ENCODE measurements at places on chromosomes 1 and 21. TPM values are rescaled to one million over a fixed set of nuclear protein-coding genes. Genes with fewer than 3 reads are reported as not detected.

Gene S100A10
- 161 TPM for total RNA-seq

Gene ASAP3
- 70.3 TPM for total RNA-seq

Gene LCE2B
- total RNA-seq, result not detected

Gene CLCA1
- 0.11 TPM for total RNA-seq

Gene LCE3E
- total RNA-seq, result not detected

Gene HIPK1
- 53.9 TPM for total RNA-seq

Gene HTR6
- 1.2 TPM for total RNA-seq

Gene LDLRAD1
- 0.09 TPM for total RNA-seq

Gene OR2L3
- not detected for total RNA-seq

Gene NVL
- 32.8 TPM for total RNA-seq

Gene FOXO6
- total RNA-seq, result 7.0 TPM

Gene NCAM2
- 0.64 TPM for total RNA-seq

Gene PODN
- 0.23 TPM for total RNA-seq

Gene CFAP74
- 0.39 TPM for total RNA-seq

GRCh38 chr1:11374748-11375110 is 101.7 kb downstream of the UBIAD1 start:
- DNase-seq, result no peak

GRCh38 chr1:174005032-174005431 is 17.1 kb downstream of the RC3H1 start:
- no peak for DNase-seq

DNA sequence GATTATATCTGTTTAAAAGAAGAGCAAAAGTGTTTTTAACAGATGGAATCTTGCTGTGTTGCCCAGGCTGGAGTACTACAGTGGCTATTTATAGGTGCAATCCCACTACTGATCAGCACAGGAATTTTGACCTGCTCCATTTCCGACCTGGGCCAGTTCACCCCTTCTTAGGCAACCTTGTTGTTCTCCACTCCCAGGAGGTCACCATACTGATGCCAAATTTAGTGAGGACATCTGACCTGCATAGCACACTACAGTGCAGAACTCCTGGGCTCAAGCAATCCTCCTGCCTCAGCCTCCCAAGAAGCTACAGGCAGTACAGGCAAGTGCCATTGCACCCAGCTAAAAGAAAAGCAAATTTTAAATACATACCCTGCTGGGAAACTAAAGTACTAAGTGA is 11.3 kb upstream of the NUP210L start:
- DNase-seq, result no peak

DNA sequence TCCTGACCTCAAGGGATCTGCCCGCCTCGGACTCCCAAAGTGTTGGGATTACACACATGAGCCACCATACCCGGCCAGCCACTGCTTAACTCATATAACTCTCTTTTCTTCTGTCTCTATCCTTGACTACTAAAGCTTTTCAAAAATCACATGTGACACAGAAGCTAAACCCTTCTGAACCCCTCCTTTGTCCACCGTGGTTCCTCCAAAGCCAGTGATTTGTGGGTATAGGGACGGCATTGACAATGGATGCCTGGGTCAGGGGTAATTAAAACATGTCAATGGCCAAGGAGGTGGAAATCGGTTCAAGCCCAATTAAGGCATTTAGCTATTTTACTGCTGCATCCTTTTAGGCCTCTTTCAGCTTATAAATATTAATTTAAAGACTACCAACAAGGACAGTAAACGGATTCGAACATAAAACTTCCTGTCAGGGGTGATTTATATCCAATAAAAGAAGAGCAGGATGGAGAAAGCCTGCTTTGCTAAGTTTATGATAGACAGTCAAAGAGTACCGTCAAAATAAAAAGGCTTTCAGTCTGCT is 242.3 kb downstream of the GPATCH2 start:
- no peak for DNase-seq

GRCh38 chr1:205978676-205979075 is 24.5 kb downstream of the RAB7B start:
- DNase-seq, result no peak

GRCh38 chr1:153795330-153795837 is 20.2 kb downstream of the SLC27A3 start:
- no peak for DNase-seq

GRCh38 chr1:50308878-50309277 is 114.4 kb downstream of the DMRTA2 start:
- peak; percentile 79 for DNase-seq

DNA sequence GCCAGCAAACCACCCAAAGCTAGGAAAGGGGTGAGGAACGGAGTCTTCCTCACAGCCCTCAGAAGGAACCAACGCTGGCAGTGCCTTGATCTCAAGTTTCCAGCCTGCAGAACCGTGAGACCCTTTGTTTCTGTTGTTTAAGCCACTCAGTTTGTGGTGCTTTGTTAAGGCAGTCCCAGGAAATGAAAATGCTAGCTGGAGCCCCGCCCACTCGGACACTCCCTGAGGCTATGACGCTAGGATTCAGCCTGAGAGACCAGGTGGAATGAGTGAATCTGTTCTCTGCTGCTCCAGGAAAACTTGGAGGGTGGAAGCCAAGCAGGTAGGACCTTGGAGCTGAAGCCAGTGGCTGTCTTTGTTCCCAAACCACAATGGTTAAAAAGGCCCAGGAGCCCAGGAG is 196.5 kb upstream of the POU3F1 start:
- DNase-seq, result peak; percentile 52

- no peak for DNase-seq
Observed at GRCh38 chr1:85568660-85569059, 11.9 kb upstream of the CCN1 start.

DNA sequence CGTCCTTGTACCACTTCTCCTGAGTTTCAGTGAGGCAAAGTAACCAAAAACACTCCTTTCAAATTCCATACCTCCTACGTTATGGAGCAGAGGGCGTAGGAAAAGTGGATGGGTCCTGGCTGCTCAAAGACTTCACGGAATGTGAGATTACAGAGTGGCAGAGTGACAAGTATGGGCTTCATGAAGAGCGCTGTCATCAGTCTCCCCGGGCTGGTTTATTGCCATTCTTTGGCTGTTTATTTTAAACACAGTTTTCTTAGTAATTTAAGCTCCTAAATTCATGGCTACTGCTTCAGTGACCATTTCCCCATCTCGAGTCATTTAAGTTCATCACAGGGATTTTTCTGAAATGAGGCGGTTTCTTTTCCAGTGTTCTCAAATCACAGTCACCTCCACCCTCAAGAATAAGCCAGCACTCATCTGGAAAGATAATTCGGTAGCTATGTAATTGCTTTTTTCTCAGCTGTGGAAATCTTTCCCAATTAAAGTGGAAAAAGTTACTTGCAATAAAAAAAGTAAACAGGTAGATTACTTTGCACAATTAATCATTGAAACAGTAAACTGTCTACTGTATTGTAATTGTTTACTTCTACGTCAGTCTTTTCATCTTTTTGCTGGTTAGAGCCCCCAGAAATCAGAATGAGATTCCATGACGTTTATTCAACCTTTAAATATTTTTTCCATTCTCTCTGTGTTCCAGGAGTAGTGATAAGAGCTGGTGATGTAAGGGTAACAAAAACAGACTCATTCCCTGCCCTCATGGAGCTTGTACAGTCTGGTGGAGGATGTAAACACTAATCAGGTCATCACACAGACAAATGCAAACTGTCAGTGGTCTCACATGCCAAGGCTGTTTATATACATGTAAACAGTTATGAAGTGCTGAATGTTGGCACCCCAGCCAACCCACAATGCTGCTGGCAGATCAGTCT is 3.0 kb upstream of the SMYD2 start:
- no peak for DNase-seq

DNA sequence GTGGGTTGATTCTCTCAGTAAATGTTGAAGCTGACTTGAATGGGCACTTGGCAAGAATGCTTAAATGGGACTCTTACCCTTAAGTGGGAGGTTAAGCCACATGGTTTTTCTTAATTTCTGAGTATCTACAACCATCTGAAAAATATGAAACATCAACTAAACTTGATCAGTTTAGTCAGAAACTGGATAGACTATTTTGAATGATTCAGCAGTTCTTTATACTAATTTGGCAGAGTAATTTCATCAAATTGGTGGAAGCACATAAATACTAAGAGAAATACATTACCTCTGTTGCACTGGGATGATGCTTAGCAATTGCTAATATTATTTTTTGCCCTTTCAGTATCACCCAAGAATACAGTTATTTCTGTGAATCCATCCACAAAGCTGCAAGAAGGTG is 4.7 kb downstream of the VCAM1 start:
- no peak for DNase-seq

DNA sequence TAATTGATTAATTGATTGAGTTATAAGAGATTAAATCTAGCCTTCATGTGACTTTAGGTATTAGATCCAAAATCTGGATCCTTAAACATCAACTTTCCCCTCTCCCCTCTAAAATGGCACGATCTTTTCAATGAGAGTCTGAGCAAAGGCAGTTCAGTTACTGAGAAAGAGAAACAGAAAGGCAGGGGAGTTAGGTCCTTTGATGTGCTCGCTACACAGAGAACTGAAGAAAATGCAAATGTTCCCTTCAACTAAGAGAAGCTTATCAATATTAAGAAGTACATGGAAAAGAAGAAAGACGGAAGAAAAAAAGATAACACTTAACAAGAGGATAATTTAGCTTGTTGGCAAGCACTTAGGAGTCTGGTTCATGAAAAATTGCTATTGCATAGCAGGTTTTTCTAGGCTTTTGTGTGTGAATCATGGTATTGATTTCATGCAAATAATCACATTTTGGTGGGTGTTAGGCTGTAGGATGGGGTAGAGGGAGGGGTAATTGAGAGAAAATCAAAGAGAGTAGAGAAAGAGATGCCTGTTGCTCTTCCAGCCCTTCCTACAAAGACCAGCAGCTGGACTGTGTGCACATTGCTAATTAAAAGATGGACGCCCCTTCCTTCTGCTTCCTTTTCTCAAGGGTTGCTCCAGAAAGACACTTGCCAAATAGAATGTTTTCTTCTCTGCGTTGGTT is 307.6 kb upstream of the PLXNA2 start:
- DNase-seq, result no peak

GRCh38 chr1:230054092-230054749 is 12.8 kb upstream of the GALNT2 start:
- no peak for DNase-seq

- peak; percentile 29 for DNase-seq
Observed at GRCh38 chr1:3651930-3652547, at the start of gene TP73. TP73 (plus strand) TSS chr1:3652516; CDS start chr1:3682366, 29,850 bp downstream.

- peak; percentile 62 for DNase-seq
Observed at GRCh38 chr1:232622981-232623380, 7.0 kb downstream of the SIPA1L2 start.

DNA sequence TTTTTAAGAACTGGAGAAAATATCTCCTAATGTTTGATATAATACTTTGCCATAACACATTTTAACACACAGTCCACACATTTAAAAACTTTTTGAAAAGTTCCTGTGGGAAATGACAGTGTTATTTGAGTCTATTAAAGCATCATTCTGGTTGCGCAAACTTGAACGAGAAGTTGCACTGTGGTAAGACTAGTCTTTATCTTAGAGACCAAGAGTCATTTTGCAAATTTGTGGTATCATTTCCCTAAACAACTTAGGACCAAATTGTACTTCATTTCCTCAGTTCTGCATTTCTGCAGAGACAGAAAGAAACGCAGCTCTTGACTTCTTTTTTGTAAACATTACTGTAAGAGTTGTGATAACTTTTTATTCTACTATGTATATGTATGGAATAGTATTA is at the start of gene RGS18:
Gene RGS18, plus strand, starts transcription at position 282 of the 400 bp plus-strand sequence. CDS start 176 bp downstream, outside the sequence.
- no peak for DNase-seq

GRCh38 chr1:97089173-97089572 is 367.6 kb downstream of the PTBP2 start:
- no peak for DNase-seq

- DNase-seq, result no peak
Observed at GRCh38 chr1:110647254-110647891, 27.4 kb downstream of the KCNA3 start.

DNA sequence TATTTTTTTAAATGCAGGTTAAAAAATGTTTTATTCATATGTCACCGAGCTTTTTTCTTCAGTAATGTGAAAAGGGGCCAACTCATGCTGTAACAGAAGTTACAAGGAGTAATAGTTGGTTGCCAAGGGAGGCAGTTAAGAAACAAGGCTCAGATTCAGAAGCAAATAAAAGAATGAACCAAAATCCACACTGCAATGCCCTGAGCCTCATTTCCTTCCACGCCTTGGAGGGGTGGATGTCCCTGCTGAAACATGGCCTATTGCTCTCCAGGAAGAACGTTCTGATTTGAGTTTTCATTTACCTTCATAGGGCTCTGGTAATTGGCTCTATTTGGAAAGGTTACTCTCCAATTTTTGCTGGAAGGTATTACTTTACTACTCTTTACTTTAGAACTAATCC is 24.4 kb downstream of the ALG14 start:
- DNase-seq, result no peak

- no peak for DNase-seq
Observed at GRCh38 chr1:33661811-33662454, 189.5 kb downstream of the ZSCAN20 start.

DNA sequence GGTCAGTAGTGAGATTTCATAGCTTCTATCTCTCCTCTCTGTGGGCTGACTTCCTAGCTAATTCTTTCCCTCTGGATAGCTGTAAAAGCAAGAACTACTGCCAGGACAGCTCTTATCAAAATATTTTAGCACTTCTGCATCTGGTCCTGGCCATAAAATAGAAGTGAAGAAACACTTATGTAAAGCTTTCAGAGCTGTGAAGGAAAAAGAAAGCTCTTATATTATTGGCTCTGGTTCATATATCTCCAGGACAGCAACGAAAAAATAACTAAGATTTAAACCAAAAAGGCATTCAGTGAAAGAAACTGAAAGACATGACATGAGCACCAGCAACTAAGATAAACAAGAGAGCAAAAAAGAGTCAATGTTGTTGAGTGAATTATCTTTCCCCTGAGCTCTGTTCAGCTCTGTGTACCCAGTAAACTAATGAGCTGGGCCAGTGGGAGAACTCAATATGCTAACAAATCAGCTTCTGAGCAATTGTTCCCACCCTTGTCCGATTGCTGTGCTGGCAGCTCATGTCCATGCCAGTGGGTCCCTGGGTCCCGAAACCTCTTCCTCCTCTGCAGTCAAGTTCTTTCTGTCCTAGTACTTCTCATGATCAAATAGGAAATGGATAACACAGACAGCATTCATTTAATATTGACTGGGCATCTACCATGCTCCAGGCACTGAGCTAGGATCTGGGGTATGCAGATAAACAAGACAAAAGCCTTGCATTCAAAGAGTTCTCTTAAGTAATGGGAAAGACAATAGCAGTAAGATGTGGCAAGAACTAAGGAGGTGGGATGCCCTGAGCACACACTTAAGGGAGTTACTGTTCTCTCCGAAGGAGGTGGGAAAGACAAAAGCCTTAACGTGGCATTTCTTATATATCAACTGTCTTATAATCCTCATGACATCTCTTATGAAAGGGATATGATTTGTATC is 45.3 kb upstream of the MAN1A2 start:
- DNase-seq, result no peak

- DNase-seq, result no peak
Observed at GRCh38 chr1:83000286-83000685, 998.6 kb downstream of the TTLL7 start.

GRCh38 chr1:198908995-198909394 is 270.2 kb downstream of the PTPRC start:
- no peak for DNase-seq

GRCh38 chr1:243526180-243526579 is 270.3 kb downstream of the SDCCAG8 start:
- no peak for DNase-seq

GRCh38 chr1:165897326-165898303 is 70.2 kb downstream of the UCK2 start:
- DNase-seq, result no peak

Data from WTC11 (cell line).